Activated T-helper 2 cell treated with anti-CD3 and anti-CD28 coated beads, Interferon-gamma antibody, Interleukin-2, Interleukin-4, amounts not matched to agents 10 μg/mL and 5 μg/mL and 100 μg/mL, durations not matched to agents 14 hours and 24 hours and 36 hours (primary cell): ENCODE measurements at places on chromosomes 6 and 20. TPM values are rescaled to one million over a fixed set of nuclear protein-coding genes. Genes with fewer than 3 reads are reported as not detected.

The SLC2A10 gene
- not detected in 2 replicates for total RNA-seq

The KIF25 gene
- total RNA-seq, result not detected in 2 replicates

The NOTCH4 gene
- 0.48 and 0.52 TPM in 2 replicates for total RNA-seq

The CUTA gene
- 143 and 146 TPM in 2 replicates for total RNA-seq

The OR2B6 gene
- not detected in 2 replicates for total RNA-seq

The ABCF1 gene
- total RNA-seq, result 102 and 112 TPM in 2 replicates

The ANKRD6 gene
- total RNA-seq, result 2.2 TPM in 2 replicates

The GPLD1 gene
- total RNA-seq, result 0.39 and 0.48 TPM in 2 replicates

The TP53TG5 gene
- total RNA-seq, result not detected in 2 replicates

The DLL1 gene
- total RNA-seq, result not detected in 2 replicates

The PRKN gene
- 0.51 TPM in 1 of 2 replicates, not detected in the other for total RNA-seq

The CCN2 gene
- not detected in 2 replicates for total RNA-seq

The SUMO4 gene
- 7.7 and 7.8 TPM in 2 replicates for total RNA-seq

The VWA7 gene
- 5.6 and 5.9 TPM in 2 replicates for total RNA-seq

The SMLR1 gene
- total RNA-seq, result not detected in 2 replicates

The LY86 gene
- total RNA-seq, result 0.55 and 0.57 TPM in 2 replicates

The NR2E1 gene
- total RNA-seq, result not detected in 2 replicates

The TXLNB gene
- total RNA-seq, result 0.05 TPM in 1 of 2 replicates, not detected in the other

The TOX2 gene
- 2.4 and 3.0 TPM in 2 replicates for total RNA-seq

The PACSIN1 gene
- total RNA-seq, result not detected in 2 replicates
